ENCODE measurements at places on chromosomes 6 and 20. TPM values are rescaled to one million over a fixed set of nuclear protein-coding genes. Genes with fewer than 3 reads are reported as not detected.

DNA sequence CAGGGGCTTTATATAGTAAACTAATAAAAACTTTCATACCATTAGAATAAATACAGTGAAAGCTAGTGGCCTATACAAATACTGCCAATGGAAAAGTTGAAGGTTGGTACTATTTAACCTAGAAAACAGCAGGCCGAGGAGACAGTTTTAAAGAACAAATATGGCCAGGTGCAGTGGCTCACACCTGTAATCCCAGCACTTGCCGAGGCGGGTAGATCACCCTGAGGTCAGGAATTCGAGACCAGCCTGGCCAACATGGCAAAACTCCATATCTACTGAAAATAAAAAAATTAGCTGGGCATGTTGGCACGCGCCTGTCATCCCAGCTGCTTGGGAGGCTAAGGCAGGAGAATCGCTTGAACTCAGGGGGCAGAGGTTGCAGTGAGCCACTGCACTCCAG is 24.8 kb downstream of the GLYATL3 start:
- no peaks in the 10 kb centered on the region for H3K27me3 ChIP-seq
- no peak for DNase-seq
- H3K36me3 ChIP-seq, result no peaks in the 10 kb centered on the region

- DNase-seq, result no peak
- H3K27me3 ChIP-seq, result no peaks in the 10 kb centered on the region
- no peak overlapping the region for H3K27ac ChIP-seq
- H3K4me1 ChIP-seq, result no peaks in the 10 kb centered on the region
- H3K36me3 ChIP-seq, result no peaks in the 10 kb centered on the region
These were observed 13.8 kb downstream of the ULBP3 start for GRCh38 chr6:150055131-150055530.

DNA sequence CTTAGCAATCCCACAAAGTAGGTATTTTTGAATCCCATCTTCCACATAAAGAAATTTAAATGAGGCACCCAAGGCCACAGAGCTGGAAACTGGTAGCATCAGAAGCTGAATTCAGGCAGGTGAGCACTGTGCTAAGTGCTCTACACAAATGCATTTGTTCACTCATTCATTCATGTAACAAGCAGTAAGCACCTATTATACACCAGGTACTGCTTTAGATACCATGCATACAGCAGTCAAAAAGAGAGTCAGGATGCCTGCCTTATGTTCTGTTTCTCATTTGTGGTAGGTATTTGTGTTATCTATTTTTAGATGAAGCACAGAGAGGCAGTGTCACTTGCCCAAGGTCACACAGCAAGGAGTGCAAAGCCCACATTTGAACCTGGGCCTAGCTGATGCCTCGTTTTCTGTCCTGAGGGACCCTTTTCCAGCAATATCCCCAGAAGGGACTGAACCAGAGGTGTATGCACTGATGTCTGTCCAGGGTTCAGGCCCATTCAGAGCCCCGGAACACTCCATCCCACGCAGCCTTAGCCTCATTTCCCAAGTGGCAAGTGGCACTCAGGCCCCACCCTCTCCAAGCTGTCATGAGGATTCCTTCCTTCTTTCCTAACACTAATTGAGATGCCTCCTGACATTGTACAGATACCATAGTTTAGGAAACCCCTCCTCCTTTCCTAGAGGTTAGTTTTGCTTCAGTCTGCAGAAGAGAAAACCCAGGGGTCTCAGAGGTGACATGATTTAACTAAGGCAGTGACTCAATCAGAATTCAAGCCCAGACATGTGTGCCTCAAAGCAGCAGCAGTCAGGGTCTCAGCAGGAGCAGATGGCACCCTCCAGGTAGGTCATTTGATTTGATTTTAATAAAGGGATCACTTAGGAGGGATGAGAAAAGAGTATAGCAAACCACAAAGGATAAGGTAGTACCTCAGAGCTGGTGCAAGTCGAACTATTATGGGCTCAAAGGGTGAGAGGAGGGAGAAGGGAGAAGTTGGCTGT is 61.2 kb upstream of the SIRPA start:
- H3K4me3 ChIP-seq, result no peak overlapping the region
- no peak for DNase-seq
- no peak overlapping the region for H3K27ac ChIP-seq
- H3K36me3 ChIP-seq, result no peaks in the 10 kb centered on the region

DNA sequence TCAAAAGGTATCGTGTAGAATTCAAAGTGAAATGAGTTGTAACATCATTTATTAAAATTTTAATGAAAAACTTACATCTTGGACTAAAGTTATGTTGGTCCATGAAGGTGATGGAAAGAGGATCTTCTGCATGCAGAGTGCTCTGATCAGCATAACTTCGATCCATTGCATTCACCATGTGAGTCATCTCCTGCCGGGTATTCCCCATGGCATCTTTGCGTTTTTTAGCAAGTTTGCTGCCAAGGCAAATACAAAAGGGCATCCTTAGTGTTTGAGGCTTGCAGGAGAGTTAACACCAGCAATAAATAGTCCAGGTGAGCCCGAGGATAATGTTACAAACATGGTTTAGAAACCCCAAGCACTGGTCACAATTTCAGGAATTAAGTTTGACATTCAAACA is 104.2 kb upstream of the THEMIS start:
- no peaks in the 10 kb centered on the region for H3K27me3 ChIP-seq
- no peak overlapping the region for H3K27ac ChIP-seq
- no peaks in the 10 kb centered on the region for H3K36me3 ChIP-seq
- H3K4me3 ChIP-seq, result no peak overlapping the region

The KIF25 gene
- not detected for total RNA-seq

The ARFGEF3 gene
- total RNA-seq, result 1.7 TPM

The PEX7 gene
- total RNA-seq, result 7.2 TPM

Data from right atrium auricular region (tissue), 2 donors.